GM12878 (cell line): ENCODE measurements at places on chromosomes 6 and 20.

- no peak overlapping the region for H3K4me3 ChIP-seq
- H3K27me3 ChIP-seq, result no peaks in the 10 kb centered on the region
- H3K36me3 ChIP-seq, result peaks cover 25% of the 10 kb centered on the region
- H3K4me1 ChIP-seq, result no peaks in the 10 kb centered on the region
- DNase-seq, result no peak
- H3K27ac ChIP-seq, result no peak overlapping the region
These were observed 45.4 kb downstream of the MDFI start for GRCh38 chr6:41683523-41684310.

DNA sequence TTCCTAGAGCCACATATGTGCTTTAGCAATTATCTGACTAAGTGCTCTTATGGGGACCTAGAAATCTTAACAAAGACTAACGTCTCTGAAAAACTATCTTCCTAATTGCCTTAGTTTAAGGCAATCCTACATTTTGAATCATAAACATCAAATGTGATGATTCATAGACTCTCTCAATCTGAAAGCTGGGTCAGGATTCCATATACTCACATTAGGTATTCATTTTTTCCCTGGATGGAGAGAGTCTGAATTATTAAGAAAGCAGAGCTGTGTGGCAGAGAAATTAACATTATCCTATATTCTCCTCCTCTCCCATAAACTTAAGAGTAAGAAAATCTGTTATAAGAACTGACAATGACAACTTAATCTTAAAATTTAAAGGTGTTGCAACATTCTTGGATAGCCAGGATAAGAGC, 1.6 kb upstream of the PRL start:
- H3K36me3 ChIP-seq, result no peaks in the 10 kb centered on the region
- no peak overlapping the region for H3K4me3 ChIP-seq
- no peak for DNase-seq
- no peak overlapping the region for H3K27ac ChIP-seq
- no peaks in the 10 kb centered on the region for H3K4me1 ChIP-seq

DNA sequence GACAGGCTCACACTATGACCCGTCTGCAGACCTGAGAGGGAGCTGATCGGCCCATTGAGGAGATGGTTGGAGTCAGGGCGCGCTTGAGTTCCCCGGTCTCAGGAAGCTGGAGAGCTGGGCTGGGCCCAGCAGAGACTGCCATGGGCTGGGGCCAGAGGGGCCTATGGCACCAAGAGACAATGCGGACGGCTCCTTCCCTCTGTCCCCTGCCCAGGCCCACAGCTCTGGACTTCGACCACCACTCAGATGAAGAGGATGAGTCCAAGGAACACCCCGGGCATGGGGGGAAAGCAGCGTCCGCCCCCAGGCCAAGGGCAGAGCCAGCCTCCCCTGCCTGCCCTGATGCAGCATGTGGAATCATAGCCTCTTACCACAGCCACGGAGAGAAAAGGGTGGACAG, 40.2 kb upstream of the PHACTR3 start:
- no peak overlapping the region for H3K4me3 ChIP-seq
- no peak for DNase-seq
- H3K4me1 ChIP-seq, result no peaks in the 10 kb centered on the region
- H3K27me3 ChIP-seq, result no peaks in the 10 kb centered on the region
- no peaks in the 10 kb centered on the region for H3K36me3 ChIP-seq

DNA sequence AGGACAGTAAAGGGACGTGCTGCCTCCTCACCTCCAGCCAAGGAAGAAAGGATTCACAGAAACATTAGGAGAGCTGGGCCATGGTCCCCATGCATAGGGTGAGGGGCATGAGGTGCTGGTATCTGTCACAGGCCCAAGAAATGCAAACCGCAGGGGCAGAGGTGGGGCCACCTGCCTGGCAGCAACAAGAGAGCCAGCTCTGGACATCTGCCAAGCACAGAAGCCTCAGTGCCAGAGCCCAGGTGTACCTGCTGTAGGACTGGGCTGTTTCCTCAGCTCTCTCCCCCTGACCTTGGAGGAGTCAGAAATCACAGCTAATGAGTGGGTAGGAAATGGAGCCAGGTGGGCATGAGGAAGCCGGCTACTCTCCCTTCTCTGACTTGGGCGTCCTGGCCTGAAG, 45.3 kb downstream of the SLC2A12 start:
- no peak overlapping the region for H3K4me3 ChIP-seq
- H3K27me3 ChIP-seq, result no peaks in the 10 kb centered on the region
- H3K4me1 ChIP-seq, result no peaks in the 10 kb centered on the region

DNA sequence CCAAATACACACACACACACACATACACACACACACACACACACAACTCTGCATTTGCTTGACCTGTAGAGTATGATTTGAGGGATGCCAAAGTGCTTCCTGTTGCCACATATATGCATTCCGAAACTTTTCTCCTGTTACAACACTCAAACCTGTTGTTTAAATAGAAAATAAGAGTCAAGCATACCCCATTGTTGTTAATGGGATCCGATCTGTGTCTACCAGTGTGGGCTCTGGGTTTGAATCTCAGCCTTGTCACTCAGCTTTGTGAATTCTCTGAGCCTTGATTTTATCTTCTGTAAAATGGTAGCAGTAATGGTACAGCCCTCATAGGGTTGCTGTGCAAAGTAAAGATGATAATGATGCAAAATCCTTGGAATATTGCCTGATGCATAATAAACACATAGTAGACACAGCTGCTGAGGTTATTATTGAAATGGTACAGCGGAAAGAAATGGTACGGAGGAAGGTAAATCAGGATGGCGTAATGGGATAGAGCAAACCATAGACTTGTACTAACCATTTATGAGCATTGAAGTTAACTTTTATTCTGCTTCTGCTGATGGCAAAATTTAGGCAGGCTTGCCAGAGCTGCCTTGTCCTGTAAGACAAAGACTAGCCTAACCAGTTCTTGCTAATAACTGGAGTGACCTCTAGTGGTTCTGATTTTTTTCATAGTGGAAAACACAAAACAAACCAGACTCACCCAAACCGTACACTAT, 113.5 kb upstream of the PHACTR1 start:
- DNase-seq, result no peak
- H3K4me1 ChIP-seq, result peaks cover 32% of the 10 kb centered on the region
- H3K4me3 ChIP-seq, result no peak overlapping the region
- H3K36me3 ChIP-seq, result no peaks in the 10 kb centered on the region
- no peak overlapping the region for H3K27ac ChIP-seq

DNA sequence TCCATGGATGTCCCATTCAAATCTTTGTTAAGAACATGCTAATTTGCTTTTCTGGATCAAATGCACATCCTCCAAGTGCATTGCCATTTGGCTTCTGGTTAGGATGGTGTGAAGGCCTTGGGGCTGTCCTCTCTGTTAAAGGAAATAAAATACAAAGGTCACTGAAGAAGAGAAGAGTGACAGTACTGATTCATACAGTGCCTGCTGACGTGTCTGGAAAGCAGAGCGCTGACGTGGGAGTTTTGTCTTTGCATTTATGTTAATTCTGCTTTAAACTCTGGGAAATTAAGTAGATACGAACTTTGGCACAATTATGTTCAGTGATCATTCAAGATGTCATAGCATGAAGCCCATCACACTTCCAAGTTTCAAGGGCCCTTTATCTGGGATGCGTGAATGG, 33.2 kb downstream of the SYNDIG1 start:
- DNase-seq, result no peak
- no peak overlapping the region for H3K4me3 ChIP-seq
- H3K4me1 ChIP-seq, result no peaks in the 10 kb centered on the region; the same call in 1 of the 2 replicates
- H3K36me3 ChIP-seq, result no peaks in the 10 kb centered on the region

- H3K27ac ChIP-seq, result no peak overlapping the region
- no peak overlapping the region for H3K4me3 ChIP-seq
- H3K36me3 ChIP-seq, result no peaks in the 10 kb centered on the region
- DNase-seq, result no peak
- no peaks in the 10 kb centered on the region for H3K4me1 ChIP-seq
These were observed 19.2 kb upstream of the KCNG1 start for GRCh38 chr20:51042064-51042463.

DNA sequence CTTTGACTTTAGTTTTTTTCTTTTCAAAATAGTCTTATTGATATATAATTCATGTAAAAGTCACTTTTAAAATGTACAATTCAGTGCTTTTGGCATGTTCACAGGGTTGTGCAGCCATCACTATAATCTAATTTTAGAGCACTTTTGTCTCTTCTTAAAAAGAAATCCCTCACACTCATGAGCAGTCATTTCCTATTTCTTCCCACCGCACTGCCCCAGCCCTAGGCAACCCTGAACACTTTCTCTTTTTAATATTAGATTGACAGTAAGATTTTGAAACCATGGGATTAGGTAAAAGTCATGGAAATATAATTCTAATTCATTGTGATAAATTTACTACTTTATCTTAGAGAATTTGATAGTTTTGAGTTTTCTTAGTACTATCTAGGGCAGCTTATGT, 309.4 kb downstream of the UTRN start:
- no peaks in the 10 kb centered on the region for H3K4me1 ChIP-seq
- no peak overlapping the region for H3K4me3 ChIP-seq
- H3K36me3 ChIP-seq, result no peaks in the 10 kb centered on the region
- no peak overlapping the region for H3K27ac ChIP-seq
- no peak for DNase-seq

DNA sequence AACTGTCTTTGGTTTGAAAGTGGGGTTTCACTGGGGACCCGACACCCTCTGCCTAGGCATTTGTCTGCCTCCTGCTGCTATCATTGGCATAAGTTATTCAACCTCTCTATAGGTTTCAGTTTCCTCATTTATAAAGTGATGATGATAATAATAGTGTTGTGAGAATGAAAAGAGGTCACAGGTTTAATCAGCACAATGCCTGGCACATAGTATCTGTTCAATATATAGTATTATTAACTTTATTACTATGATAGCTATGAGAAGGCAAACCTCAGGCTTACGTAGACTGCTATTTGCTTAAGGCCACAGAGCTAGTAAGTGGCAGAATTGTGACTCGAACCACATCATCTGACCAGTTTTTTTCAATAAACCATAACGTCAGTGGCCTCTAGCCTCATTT, 256.8 kb downstream of the CDKAL1 start:
- H3K27ac ChIP-seq, result no peak overlapping the region
- no peak overlapping the region for H3K4me3 ChIP-seq
- no peaks in the 10 kb centered on the region for H3K27me3 ChIP-seq
- peaks cover 3% of the 10 kb centered on the region; the same call in 1 of the 2 replicates for H3K4me1 ChIP-seq

- no peaks in the 10 kb centered on the region for H3K4me1 ChIP-seq
- no peak for DNase-seq
- peaks cover 59% of the 10 kb centered on the region for H3K36me3 ChIP-seq
- no peak overlapping the region for H3K4me3 ChIP-seq
These were observed 20.8 kb upstream of the FAM83D start for GRCh38 chr20:38905375-38905774.

DNA sequence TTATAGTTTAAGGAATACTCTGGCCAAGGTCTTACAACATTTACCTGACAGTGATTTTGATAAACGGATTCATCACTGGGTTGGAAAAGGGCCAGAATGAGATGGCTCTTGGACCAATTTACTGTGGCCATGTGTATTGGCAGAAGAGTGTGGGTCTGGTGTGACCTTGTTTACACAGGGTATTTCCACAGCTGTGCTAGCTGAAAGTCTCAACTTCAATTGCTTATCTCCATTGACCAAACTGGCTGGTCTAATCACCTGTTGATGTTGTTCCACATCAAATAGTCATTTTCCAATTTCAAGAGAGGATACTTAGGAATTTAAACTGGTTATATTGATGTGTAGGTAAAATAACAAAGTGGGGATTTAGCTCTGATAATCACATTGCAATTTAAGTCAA, 501.6 kb upstream of the MAP3K7 start:
- H3K4me1 ChIP-seq, result no peaks in the 10 kb centered on the region
- DNase-seq, result no peak
- H3K4me3 ChIP-seq, result no peak overlapping the region
- no peaks in the 10 kb centered on the region for H3K36me3 ChIP-seq

GRCh38 chr20:6818033-6818808, 50.7 kb downstream of the BMP2 start:
- H3K36me3 ChIP-seq, result no peaks in the 10 kb centered on the region
- no peak for DNase-seq
- no peak overlapping the region for H3K27ac ChIP-seq
- no peaks in the 10 kb centered on the region for H3K27me3 ChIP-seq
- H3K4me1 ChIP-seq, result no peaks in the 10 kb centered on the region
- H3K4me3 ChIP-seq, result no peak overlapping the region

DNA sequence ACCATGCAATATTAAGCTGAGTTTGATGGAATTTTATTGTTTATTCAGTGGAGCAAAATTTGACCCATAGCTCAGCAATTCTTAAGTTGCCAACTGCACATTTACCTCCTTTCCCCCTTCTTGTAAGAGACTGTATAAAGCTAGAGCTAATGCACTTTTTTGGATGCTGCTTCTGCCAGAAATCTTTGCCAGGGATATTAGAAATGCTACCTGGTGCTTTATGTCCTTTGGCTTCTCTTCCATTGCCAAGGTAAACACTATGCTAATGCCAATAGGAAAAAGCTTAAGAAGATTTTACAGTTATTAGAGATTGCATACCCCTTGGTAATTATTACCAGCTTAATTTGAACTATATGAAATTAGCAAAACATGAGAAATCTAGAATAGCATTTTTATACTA, 79.0 kb upstream of the OGFRL1 start:
- H3K27me3 ChIP-seq, result no peaks in the 10 kb centered on the region; the same call in 1 of the 2 replicates
- H3K27ac ChIP-seq, result no peak overlapping the region
- no peak overlapping the region for H3K4me3 ChIP-seq
- DNase-seq, result no peak
- H3K36me3 ChIP-seq, result no peaks in the 10 kb centered on the region
- no peaks in the 10 kb centered on the region for H3K4me1 ChIP-seq

DNA sequence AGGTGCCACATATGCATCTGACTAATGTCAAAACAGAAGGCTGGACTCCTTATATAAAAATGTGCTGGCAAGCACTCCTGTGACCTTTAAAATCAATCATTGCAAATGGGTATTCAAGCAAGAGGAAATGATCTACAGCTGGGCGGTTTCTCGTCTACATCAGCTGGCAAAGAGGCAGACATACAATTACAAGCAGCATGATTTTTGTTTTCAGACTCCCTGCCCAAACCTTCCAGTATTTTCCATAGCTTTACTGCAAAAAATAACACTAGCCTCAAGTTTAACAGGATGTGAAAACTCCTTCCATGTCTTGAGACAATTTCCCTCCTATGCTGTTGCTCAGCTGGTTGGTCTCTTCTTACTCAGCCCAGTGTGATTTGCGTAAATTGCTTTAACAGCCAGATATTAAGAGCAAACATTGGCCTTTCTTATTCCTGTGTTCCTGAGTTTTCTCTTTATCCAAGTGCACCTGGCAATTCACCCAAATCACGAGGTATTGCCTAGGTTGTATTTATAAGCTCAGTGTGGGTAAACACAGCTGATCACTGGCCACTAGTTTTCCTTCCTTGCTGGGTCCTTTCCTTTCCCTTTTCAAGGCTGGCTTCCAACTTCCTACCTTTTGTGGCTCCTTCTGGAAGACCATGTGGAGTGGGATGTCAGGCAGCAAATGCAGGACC, 130.4 kb downstream of the MOXD1 start:
- H3K36me3 ChIP-seq, result no peaks in the 10 kb centered on the region
- H3K27ac ChIP-seq, result no peak overlapping the region
- no peaks in the 10 kb centered on the region for H3K27me3 ChIP-seq
- no peak overlapping the region for H3K4me3 ChIP-seq

- H3K4me1 ChIP-seq, result no peaks in the 10 kb centered on the region
- no peak overlapping the region for H3K4me3 ChIP-seq
- no peak for DNase-seq
- H3K27me3 ChIP-seq, result no peaks in the 10 kb centered on the region; the same call in 1 of the 2 replicates
These were observed 113.3 kb downstream of the LY86 start for GRCh38 chr6:6701864-6702263.

GRCh38 chr20:57211406-57211805, 55.0 kb downstream of the BMP7 start:
- DNase-seq, result no peak
- H3K4me3 ChIP-seq, result no peak overlapping the region
- H3K27me3 ChIP-seq, result no peaks in the 10 kb centered on the region
